ENCODE measurements at places on chromosomes 2 and 18. TPM values are rescaled to one million over a fixed set of nuclear protein-coding genes. Genes with fewer than 3 reads are reported as not detected.

DNA sequence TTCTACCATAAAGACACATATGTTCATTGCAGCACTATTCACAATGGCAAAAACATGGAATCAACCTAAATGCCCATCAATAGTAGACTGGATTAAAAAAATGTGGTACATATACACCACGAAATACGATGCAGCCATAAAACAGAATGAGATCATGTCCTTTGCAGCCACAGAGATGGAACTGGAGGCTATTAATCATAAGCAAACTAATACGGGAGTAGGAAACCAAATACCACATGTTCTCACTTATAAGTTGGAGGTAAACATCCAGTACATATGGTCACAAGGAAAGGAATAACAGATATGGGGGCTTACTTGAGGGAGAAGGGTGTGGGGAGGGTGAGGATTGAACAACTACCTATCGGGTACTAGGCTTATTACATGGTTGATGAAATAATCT lies 7.7 kb downstream of the HMSD start:
- DNase-seq, result no peak

- DNase-seq, result no peak
Measured at GRCh38 chr18:13914756-13915155, 580 bp downstream of the MC2R start.

GRCh38 chr2:102187496-102188150 lies 800 bp downstream of the IL1RL2 start:
- DNase-seq, result peak; percentile 72

- peak; percentile 61 for DNase-seq
Measured at GRCh38 chr2:216636551-216637450, 3.6 kb downstream of the IGFBP2 start.

- no peak for DNase-seq
Measured at GRCh38 chr18:58501066-58501896, 127.6 kb downstream of the ALPK2 start.

Gene GALR1
- 0.49 TPM for total RNA-seq

Gene TEKT4
- total RNA-seq, result not detected

GRCh38 chr18:54032412-54032811 lies 192.1 kb downstream of the MBD2 start:
- no peak for DNase-seq

Gene ARHGAP28
- 36.8 TPM for total RNA-seq

Gene ABCB11
- not detected for total RNA-seq

DNA sequence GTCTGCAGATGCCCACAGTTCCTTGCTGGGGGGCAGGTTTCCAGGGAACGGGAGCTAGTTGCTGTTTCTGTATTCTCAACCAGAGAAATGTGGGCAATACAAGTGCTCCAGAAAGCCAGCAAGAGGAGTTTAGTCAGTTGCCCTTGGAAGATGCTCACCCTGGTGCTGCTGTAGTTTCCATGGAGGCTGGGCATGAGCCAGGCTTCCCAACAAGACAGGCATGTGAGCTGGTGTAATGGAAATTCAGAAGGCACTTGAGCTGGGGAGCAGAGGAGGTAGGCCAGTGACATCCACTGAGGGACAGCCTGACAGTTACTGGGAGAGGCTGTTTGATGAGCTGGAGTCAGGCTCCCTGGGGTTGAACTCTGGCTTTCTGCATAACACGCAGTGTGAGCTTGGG lies 7.7 kb downstream of the HK2 start:
- no peak for DNase-seq

Gene IL18R1
- not detected for total RNA-seq

- DNase-seq, result no peak
Measured at GRCh38 chr2:102101849-102102635, 40.5 kb upstream of the IL1R1 start.

- no peak for DNase-seq
Measured at GRCh38 chr2:208352644-208353567, 53.7 kb upstream of the PTH2R start.

GRCh38 chr18:29096079-29096770 lies 919.3 kb upstream of the CDH2 start:
- DNase-seq, result no peak

DNA sequence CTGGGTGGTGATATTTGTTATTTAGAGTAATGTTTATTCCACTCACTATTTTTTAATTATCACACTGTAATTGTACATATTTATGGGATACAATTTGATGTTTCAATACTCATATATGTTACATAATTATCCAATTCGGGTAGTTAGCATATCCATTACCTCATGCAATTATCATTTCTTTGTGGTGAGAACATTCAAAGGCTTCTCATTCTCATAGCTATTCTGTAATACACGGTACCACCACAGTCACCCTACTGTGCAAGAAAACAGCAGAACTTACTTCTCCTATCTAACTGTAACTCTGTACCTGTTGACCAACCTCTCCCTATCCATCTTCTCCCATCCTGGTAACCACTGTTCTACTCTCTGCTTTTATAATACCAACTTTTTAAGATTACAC lies 4.6 kb downstream of the TBC1D8 start:
- no peak for DNase-seq

DNA sequence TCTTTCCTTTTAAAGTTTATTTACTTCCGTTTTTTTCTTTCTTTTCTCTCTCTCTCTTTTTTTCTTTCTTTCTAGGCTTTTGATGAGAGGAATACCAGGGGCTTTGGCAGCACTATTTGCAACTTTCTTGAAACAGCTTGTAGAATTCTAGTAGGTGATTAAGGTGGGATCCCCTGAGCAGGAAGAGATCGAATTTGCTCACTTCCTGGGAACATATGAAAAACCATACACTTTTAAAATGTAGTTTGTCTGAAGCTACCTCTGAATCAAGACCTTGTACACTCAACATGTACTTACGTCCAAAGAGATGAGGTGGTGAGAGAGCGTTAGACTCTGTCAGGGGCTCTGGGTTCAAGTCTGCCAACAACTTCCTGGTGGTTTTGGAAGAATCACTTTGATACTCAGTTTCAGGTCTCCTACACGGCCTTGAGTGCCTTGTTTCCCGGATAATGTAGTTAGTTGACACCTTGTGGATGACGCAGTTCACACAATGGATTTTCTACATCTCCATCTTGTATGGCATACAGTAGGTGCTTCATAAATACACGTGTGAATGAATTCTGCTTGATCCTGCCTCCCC lies 229.1 kb downstream of the MYCN start:
- DNase-seq, result no peak

DNA sequence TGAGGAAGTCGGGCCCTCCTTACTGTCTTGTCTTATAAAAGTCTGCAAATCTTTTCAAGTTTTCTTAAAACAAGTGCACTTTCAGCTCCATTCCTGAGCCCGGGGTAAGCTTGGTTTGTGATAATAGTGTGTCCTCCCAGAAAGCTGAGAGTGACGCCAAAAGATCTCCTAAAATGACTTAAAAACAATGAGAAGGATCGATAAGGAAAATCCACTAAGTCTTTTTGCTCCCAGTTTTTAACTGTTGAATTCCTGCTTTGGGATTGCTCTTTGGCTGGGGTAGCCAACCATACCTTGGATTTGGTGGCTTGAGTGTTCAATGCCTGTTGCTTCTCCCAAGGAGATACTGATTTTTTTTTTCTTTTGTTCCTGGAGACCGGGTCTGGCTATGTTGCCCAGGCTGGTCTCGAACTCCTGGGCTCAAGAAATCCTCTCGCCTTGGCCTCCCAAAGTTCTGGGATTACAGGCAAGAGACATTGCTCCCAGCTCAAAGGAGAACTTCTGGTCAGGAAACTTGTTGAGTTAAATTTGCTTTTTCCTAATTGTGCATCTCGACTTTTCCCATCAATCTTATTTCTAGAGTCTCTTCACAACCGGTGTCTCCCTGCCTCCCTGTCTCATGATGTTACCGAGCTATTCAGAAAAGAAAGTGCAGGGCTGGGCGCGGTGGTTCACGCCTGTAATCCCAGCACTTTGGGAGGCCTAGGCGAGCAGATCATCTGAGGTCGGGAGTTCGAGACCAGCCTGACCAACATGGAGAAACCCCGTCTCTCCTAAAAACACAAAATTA lies 3.0 kb downstream of the TGIF1 start:
- no peak for DNase-seq

DNA sequence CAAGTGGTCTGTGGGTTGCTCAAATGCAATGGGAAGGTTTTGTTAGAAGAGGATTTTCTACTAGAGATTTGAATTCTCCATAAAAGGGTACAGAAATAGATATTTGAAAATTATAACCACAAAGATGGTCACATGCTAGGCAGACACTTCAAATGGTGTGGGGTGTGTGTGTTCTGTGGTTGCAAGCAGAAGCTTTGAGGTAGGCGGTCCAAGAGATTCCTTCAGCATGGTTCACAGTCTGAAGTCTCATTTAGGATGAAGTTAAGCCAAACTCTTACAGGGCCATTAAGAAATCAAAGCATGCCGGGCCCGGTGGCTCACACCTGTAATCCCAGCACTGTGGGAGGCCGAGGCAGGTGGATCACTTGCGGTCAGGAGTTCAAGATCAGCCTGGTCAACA lies 38.3 kb upstream of the RMDN2 start:
- DNase-seq, result no peak

- DNase-seq, result no peak
Measured at GRCh38 chr2:145226901-145227300, 707.0 kb upstream of the ZEB2 start.

Gene EVX2
- total RNA-seq, result 0.76 TPM

GRCh38 chr2:72153026-72153791 lies 5.5 kb upstream of the CYP26B1 start:
- DNase-seq, result no peak

GRCh38 chr2:53913721-53914120 lies 54.0 kb upstream of the GPR75 start:
- no peak for DNase-seq

Gene L3MBTL4
- 0.32 TPM for total RNA-seq

GRCh38 chr2:144377914-144378313 lies 142.0 kb downstream of the ZEB2 start:
- DNase-seq, result no peak

Gene LYG1
- total RNA-seq, result 1.2 TPM

Gene ACAA2
- total RNA-seq, result 109 TPM

- DNase-seq, result no peak
Measured at GRCh38 chr2:28484835-28485234, 11.0 kb upstream of the PLB1 start.

- DNase-seq, result no peak
Measured at GRCh38 chr2:189312643-189313042, 128.6 kb upstream of the WDR75 start.
